Activated CD4-positive, alpha-beta T cell treated with anti-CD3 and anti-CD28 coated beads, Interleukin-2, amount 50 U/mL, for 16 hours (primary cell): ENCODE measurements at places on chromosomes 6 and 20.

DNA sequence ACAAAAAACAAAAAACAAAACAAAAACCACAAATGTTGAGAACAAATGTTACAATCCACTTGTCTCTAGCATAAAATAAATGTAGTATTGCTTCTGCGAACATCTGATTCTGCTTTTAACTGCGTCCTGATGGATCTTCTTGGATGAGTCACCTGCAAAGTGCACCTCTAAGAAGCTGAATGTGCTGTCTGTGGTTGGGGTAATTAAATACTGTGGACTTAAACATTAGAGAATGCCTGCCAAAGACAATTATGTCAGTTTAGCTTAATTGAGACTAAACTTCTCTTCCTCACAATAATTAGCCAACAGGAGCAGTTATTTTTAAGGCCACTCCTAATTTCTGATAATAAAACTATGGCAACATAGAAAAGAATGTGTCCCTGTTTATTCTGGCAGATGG is 253.4 kb downstream of the PHACTR1 start:
- DNase-seq: no peak

DNA sequence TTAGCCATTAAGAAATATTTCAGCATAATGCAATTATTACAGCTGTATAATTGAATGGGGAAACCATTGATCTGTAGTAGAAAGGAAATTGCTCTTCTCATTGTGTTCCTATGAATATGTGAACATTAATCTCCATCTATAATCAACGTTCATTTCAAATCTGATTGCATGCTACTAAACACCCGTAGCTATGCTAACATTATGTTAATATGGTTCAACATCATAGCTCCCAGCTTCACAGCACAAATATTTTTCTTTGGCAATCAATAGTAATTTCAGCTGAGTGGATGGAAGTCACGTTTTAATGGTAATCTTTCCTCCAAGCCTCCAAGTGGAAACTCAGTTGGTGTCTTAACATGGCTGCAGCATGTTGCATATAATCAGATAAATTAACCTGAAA is 454.4 kb downstream of the MAFB start:
- DNase-seq: no peak

GRCh38 chr20:4959592-4959991 is 41.7 kb downstream of the SLC23A2 start:
- DNase-seq: no peak

GRCh38 chr6:23635150-23635549 is 490.9 kb upstream of the NRSN1 start:
- no peak for DNase-seq
